T47D (cell line): ENCODE measurements at places on chromosomes 11 and 22.
A peak's percentile ranks its signal among the peaks of the same experiment; 100 is the strongest.

GRCh38 chr11:72190631-72191071 lies 1.3 kb upstream of the FOLR1 start:
- no peak for DNase-seq

- DNase-seq, result no peak
Measured at GRCh38 chr11:127130321-127130720, 129.8 kb upstream of the KIRREL3 start.

DNA sequence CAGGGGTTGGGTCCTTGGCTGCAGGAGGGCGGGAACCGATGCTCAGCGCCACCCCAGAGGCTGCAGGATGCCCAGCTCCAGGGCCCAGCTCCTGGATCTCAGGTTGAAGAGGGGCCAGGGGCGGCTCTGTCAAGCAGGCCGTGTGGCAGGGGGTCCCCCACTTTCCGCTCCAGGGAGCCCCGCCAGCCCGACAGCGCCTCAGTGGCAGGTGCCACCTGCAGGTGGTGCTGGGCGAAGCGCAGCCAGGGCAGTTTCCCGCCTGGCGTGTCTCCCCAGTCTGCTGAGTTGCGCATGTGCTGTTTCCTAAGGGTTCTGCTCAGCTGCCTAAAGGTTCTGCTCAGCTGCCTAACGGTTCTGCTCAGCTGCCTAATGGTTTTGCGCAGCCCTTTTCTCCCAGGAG lies 442.1 kb downstream of the POTEH start:
- DNase-seq, result no peak

GRCh38 chr22:42343531-42344081 lies 73.2 kb upstream of the TCF20 start:
- peak; percentile 40 for DNase-seq

- DNase-seq, result no peak
Measured at GRCh38 chr11:117395476-117395875, 67.8 kb downstream of the CEP164 start.

GRCh38 chr11:71115770-71116692 lies 136.3 kb downstream of the SHANK2 start:
- no peak for DNase-seq

DNA sequence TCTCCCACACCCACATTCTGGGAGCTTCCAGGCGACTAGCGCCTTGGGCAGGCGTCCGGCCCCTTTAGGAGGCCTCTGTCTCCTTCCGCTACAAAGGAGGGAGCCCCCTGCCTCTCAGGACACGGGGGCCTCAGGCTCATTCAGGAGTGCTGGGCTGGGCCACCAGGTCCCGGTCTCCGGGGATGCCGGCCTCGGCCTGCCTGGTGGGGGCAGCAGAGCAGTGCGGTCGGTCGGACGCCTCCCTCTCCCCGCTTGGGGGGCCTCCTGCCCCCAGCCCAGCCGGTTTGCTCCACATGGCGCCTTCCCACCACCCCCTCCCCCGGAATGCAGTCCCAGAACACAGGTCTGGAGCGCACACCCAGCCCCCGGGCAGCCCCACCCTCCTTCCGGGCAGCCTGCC lies 21.9 kb downstream of the MRPL23 start:
- DNase-seq, result no peak

DNA sequence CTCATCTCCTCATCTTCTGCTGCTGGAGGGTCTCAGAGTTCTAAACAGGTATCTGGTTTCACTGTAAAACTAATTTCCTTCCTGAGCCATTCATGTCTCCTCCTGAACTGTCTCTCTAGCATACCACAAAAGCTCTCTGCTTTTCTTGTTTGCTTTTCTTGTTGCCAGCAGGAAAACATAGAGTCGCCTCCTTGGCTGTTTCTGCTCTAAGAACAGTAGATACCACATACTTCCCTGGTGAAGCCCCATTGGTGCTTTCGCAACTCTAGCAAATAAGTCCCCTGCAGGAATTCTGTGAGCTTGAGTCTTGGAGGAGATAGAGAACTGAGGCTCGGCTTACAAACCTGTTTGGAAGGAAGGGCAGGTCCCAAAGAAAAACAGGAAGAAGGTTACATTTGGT lies 7.0 kb downstream of the DIXDC1 start:
- no peak for DNase-seq

- no peak for DNase-seq
Measured at GRCh38 chr11:71338801-71339395, 86.5 kb upstream of the SHANK2 start.

GRCh38 chr11:107969219-107969618 lies 39.5 kb upstream of the CUL5 start:
- DNase-seq, result no peak
